ENCODE measurements at places on chromosomes 3 and 15.

DNA sequence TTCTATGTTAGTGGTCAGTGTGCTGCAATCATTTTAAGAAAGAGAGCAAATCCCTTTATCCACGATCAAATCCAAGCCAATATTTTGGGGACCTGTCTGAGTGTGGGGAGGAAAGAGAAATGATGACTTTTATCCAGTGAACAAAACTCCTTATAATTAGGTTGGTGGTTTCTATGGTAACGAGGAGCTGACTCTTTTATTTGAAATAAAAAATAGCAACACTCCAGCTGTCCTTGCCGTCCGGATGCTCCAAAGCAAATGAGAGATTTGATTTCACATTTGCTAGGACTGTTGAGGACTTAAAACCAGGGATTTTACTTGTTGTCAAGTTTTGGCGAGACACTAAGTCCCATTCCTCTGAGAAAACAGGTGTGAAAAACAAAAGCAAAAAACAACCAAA, 154.0 kb upstream of the PRICKLE2 start:
- DNase-seq: no peak

DNA sequence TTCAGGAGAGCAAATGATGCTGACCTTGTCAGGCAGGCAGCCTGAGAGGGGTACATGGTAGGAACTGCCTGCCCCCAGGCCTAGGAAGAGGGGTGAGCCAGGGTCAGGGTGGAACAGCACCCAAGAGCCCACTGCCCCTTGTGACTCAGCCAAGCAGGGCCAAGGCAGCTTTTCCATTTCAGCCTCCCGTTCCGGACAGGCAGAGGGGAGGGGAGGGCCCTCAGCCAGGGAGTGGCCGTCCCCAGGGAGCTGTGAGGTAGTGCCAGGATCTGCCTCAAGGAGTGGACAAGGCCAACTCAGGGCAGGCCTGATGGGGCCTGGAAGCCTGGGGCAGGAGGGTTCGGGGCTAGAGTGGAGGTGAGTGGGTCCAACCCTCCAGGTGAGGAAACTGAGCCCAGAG, 5.1 kb upstream of the ANKRD63 start:
- DNase-seq: no peak

- DNase-seq: no peak
These were observed 760.3 kb upstream of the ARRDC4 start for GRCh38 chr15:97200161-97200560.

DNA sequence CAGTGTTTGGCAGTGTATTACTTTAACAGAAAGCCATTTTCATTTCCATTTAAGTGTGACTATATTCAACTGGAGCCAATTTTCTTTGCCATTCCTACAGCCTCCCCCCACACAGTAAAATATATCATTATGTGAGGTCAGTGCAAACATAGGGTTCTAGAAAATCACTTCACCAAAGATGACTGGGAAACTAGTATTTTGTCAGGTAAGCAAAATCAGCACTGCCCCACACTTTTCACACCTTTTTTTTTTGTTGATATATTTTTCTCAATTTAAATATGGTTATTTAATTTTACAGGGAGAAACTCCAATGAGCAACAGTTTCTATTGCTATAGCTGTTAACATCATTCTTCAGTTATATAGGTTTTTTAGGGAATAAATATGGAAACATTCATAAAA, 29.7 kb downstream of the MKRN2OS start:
- no peak for DNase-seq

- DNase-seq: no peak
These were observed 56.2 kb upstream of the TGFBR2 start for GRCh38 chr3:30550246-30550645.

- no peak for DNase-seq
These were observed 17.6 kb downstream of the CD200R1L start for GRCh38 chr3:112829046-112829445.

DNA sequence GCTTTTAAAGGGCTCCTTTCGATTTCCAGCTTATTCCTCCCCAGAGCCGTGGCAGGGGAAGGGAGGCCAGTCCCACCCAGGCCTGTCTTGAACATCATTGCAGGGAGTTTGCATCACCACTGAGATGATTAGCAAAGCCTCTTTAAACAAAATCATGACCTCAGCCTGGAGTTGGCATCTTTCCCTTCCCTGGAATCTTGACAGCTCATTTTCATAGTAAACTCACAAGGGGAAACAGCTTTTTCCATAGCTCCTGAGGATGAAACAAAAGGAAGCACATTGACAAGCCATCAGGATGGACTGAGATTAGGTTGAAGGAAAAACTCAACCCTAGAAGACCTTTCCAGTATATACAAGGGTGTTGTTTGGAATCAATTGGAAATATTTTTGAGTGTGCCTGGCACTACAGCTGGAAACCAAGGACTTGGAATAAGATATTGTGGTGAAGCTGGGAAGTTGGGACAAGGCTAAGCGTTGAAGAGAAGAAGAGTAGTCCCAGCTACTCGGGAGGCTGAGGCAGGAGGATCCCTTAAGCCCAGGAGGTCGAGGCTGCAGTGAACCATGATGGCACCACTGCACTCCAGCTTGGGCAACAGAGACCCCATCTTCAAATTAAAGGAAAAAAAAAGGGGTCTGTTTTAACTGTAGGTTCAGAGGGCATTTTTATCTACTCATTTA, 3.1 kb upstream of the LARP6 start:
- DNase-seq: no peak

DNA sequence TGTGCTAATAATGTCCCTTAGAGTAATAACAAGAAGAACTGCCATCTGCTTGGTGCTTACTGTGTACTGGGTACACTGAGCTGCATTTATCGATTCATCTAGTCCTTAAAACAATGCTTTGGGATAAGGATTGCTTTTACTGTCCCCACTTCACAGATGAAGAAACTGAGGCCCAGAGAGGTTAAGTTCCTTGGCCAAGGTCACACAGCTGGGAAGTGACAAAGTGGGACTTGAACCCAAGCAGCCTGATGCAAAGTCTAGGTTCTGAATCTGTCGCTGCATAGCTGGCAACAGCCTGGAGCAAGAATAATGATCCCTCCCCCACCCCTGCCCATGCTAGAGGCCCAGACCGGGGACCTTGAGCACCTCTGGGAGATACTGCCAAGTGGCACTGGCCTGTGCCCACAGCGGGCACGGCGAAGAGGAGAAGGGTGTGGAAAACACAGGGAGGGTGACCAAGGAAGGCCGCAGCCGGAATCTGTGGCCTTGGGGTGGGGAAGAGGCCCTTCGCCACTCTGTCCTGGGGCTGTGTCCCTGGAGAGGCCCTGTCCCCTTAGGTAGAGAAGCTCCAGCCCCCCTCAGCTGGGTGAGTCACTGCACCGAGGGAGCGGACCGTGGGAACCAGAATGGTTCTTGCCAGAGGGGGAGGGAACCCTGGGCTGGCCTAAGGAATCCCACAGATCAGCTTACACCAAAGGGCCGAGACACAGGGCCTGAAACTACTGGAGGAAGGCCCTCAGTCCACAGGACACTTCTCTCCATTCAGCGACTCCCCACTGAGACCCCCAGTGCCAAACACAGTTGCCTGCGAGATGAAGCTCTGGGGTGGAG, 3.5 kb downstream of the PLXND1 start:
- DNase-seq: no peak

GRCh38 chr3:132256989-132257388, 60.2 kb upstream of the ACP3 start:
- no peak for DNase-seq

DNA sequence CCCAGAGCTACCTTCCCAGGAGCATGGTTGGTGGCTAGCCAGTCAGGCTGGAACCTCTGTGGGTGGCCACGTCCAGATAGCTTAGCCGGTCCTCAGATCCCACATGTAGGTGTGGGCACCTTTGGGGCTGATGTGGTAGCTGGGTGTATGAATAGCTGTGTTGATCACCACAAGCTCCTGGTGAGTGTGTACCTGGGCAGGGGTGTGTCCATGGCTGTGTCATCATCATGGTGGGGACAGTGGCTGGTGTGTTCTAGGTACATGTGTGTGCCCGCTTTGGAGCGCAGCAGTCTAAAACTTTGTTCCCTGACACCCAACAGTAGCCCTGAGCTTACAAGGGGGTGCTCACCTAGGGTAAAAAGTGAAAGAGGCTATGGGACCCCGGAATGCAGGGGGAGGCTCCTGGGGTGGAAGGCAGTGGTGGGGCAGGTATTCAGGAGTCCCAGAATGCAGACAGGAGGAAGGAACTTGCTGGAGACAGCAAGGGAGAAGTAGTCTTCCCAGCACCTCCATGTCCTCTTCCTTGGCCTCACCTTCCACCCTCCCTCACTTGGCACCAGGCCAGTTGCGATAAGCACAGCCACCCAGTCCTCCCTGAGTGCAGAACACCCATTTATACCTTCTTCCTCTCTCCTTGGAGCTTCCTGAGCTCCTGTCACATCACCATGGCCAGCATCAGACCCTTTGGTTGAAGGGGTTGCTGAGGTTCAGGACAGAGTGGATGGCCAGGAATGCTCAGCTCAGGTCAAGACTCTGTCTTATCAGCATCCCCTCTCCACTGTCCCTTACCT, 1.2 kb downstream of the CISH start:
- DNase-seq: no peak

DNA sequence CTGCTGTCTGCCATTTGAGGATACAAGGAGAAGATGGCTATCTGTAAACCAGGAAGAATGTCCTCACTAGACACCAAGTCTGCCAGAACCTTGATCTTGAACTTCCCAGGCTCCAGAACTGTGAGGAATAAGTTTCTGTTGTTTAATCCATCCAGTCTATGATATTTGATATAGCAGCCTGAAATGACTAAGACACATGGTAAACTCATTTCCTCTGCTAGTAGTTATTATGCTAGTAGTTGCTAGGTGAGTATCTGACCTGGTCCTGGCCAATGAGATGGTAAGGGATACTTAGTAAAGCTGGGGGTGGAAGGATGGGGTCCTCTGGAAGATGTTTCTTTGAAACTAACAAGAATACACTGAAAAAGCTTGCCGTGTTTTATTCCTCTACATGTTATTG, 280.7 kb upstream of the ARHGEF26 start:
- DNase-seq: no peak

- DNase-seq: peak; percentile 11
These were observed 3.5 kb upstream of the MTFMT start for GRCh38 chr15:65032801-65033537.

- DNase-seq: no peak
These were observed 31.1 kb downstream of the CYP11A1 start for GRCh38 chr15:74336061-74337005.

DNA sequence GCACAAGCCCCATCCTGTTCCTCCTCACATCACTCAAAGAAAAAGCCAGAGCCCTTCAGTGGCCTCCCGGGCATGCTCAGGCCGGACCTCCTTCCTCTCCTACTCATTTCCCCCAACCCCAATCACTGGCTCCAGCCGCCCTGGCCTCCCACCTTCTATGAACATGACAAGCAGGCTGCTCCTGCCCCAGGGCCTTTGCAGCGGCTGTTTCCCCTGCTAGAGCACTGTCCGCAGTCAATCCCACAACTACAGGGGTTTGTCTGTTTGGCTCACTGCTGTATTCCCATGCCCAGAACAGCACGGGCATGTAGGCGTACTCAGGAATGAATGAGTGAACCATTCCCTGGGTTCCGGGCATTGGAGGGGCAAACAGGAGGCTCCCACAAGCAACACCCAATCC, 139.8 kb upstream of the PRR20G start:
- no peak for DNase-seq

GRCh38 chr3:28521663-28522062, 173.0 kb upstream of the AZI2 start:
- DNase-seq: no peak

DNA sequence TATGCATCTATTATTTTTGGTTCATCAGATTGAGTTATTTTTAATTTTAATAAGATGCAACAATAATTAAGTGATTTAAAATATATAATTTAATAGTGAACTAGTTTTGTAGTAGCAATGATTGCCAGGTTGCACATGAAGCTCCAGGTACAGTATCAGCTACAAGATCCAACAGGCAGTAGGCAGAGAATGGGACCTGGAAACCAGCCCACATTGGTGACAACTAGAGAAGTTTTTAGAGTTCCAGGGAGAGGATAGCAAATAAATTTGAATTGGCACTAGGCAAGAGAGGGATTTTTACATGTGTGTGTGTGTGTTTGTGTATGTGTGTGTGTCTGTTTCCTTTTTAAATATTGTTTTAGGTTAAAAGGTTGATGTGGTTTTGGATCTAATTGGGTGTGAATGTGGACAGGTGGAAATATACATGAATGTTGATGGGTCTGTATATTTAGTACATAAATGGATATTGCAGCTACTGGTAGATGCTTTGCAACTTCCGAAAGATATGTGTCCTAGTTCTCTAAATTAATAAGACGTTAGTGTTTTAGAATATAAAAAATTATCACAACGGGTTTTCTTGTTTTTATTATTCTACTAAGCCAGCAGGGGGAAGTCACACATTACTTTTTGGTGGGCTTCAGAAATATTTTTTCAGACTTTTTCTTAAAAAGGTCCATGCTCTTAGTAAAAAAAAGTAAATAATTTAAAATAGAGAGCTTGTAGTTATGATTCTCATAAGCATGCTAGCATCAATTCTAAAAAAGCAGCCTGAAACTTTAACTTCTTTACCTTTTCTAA, 110.1 kb upstream of the GBE1 start:
- no peak for DNase-seq

GRCh38 chr3:11560746-11561145, 83.0 kb downstream of the VGLL4 start:
- DNase-seq: no peak

DNA sequence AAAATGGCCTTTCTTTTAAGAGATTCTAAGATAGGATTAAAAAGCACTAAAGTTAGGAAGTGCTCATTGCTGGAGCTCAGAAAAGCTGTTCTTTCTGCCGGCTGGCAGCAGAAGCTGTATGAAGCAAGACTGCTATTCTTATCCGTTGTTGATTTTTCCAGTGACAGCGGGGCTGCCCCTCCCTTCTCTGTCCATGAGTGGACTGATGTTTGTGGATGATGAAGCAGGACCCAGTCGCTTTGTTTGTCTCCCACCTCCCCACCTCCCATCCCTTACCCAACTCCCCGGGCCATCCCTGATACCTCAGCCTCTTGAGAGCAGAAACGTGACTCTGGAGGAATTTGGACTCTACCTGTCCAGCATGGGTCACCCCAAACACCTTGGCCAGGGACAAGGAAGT, 10.3 kb upstream of the MUSTN1 start:
- DNase-seq: no peak

DNA sequence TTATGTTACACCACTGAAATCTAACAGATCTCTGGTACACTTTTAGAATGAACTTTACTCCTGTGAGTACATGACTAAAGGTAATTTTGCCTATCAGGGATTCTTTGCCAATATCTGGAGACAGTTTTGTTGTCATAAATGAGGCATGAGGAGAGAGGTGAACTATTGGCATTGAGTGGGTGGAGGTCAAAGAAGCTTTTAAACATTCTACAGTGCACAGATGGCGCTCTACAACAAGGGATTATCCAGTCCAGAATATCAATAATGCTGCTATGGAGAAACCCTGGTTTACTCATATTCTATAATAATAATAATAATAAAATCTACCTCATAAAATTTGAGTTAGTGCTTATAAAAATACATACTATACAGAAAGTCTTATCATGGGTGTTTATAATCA, 702.3 kb downstream of the SI start:
- no peak for DNase-seq

Measured in bone marrow (tissue), 2 donors.